ENCODE measurements at places on chromosomes 6 and 20.

GRCh38 chr6:161188547-161189465 lies 85.1 kb downstream of the AGPAT4 start:
- no peak for DNase-seq

DNA sequence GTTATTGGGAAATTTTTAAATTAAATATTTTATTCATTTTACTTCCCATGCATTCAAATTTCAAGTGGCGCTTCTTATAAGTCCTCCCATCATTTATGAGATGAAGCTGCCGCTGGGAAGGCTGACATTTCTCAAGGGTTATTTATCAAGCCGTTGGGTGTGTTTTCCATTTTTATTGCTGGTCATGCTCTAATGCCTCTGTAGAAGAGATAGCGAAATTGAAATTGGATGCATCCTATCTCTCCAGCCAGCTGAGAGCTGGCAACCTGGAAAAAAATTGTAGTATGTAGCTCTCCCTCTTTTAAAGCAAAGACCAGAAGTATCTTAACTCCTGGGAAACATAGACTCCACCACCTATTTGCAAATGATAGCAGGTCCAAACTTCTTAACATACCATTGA lies 135.9 kb downstream of the C6orf118 start:
- DNase-seq = no peak

GRCh38 chr6:45327956-45328522 lies at the start of gene RUNX2:
TSS of gene RUNX2 (plus strand) at chr6:45328330. CDS start at chr6:45328727, 397 bp downstream.
- no peak for DNase-seq

GRCh38 chr6:14326774-14327173 lies 209.2 kb downstream of the CD83 start:
- DNase-seq = no peak

DNA sequence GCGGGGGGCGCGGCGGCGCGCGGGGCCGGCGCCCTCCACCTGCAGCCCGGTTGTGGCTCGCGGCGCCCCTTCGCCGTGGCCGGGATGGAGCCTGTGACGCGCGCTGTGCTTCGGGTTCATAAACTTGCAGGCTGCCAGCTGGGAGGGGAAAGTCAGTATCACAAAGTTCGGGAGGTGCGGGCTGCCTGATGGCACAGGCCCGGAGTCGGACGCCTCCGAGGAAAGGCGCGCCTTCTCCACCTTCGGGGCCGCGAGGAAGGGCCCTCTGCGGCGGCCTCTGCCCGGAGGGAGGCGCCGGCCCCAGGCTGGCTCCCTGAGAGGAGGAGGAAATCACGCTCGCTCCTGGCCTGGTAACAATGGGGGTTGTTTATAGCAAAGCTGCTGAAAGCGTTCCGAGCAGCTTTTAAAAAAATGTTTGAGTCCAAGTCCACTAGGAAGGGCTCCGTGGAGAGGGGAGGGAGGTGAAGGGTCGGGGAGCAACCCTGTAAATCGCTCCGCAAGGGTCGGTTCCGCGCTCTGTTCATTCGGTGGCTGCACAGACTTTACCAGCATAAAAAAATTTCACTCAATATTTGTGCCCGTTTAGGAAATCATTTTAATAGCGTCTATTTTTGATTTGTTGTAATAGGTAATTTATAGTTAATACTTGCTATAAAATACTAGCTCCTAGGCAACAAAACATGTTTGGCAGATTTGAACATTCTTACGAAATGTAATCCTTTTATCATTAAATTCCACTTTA lies 1.0 kb downstream of the AFDN start:
- peak; percentile 62 for DNase-seq

- no peak for DNase-seq
Measured at GRCh38 chr6:149859368-149859767, 4.8 kb downstream of the LRP11 start.

DNA sequence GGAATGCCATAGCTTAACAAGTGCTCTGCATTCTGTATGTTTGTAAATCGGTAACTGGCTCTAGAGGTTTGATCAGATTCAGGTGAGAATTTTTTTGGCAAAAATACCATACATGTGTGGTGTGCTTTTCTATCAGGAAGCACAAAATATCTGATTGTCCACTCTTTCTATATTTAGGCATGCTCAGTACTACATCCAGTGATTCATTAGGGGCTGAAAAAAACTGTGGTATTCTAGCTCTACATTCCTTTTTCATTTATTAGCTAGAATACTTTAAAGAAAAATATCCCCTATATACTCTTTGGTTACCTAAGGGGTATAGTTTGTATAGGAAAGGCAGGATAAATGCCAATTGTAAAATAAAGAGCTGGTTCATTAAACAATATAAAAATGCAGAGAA lies 10.6 kb upstream of the ELOVL2 start:
- no peak for DNase-seq

DNA sequence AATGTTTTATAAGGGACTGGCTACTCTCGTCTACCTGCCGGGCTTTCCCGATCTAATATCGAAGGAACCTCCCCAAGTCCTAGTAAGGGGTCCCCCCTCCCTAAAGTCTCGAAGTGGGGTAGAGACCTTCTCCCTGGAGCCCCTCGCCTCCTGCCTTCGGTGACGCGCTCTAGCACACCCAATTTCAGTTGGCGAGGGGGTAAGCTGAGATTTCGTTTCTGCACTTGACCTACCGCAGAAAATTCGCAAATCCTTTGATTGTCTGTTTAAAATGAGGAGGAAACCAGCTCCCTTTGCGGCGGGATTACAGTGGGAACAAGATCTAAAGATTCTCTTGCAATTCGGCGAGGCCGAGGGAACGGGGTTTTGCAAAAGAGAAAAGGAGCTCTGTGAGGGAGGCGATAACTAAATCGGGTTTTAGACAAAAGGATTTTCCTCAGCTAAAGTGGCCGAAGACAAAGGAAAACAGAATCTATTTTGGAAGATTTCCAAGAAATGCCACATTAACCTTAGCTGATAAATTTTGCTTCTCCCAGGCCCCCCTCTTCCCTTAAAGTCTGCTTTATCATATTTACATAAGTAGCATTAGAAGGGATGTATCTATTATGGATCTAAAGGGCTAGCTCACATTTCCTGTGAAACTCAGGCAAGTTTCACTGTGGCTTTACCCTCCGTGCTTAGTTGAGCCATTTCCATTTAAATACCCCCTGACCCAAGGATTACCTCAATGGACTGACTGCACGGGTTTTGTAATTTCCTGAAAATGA lies 8.4 kb downstream of the SIM1 start:
- no peak for DNase-seq

- DNase-seq = no peak
Measured at GRCh38 chr6:21436625-21437024, 156.9 kb upstream of the SOX4 start.

- no peak for DNase-seq
Measured at GRCh38 chr20:24736131-24736843, 212.8 kb upstream of the CST7 start.

GRCh38 chr20:50340541-50340940 lies 149.9 kb downstream of the CEBPB start:
- DNase-seq = no peak

GRCh38 chr6:62652692-62653328 lies 366.8 kb upstream of the KHDRBS2 start:
- DNase-seq = peak; percentile 4

DNA sequence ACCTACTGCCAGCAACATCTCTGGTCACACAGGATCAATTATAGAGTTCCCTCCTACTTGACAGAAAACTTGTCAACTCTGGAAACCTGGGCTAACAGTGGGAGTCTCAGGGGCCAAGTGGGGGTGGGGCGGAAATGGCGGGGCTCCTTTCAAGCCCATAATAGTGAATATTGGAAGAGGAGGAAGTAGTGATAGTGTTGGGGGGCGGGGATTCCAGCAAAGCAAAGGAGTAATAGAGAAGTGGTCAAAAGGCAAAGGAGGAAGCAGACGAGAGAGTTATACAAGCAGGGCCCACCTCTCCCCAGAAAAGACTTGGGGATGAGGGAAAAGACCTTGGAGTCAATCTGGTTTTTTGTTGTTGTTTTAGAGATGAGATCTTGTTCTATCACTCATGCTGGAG lies 2.1 kb downstream of the DEF6 start:
- DNase-seq = no peak

DNA sequence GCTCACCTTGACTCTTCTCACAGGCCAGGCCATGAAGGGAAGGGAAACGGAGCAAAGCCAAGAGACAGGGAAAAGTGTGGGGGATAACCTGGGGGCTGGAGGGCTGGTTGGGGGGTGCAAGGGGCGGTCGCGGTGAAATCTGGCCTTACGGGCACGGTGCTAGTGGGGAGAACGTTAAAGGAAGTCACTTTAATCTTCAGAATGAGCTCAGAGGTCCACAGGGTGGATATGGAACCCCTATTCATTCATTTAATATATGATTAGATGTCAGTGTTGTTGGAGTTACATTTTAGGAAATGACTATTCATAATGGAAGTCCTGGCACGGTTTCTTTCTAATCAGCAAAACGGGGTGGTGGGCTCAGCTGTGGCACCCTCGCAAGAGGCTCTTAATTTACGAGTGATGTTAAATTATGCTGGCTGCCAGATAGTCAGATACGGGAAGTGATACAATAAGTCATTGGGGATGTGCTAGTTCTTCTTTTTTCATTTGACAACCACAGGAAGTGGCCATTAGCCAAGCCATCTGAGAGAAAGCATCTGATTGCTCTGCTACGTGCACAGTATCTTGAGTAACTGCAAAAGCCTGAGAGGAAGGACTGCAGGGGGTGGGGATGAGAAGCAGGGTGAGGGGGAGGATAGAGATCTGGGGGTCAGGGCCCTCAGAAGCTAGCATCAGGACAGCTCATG lies 253.0 kb downstream of the QKI start:
- DNase-seq = no peak

DNA sequence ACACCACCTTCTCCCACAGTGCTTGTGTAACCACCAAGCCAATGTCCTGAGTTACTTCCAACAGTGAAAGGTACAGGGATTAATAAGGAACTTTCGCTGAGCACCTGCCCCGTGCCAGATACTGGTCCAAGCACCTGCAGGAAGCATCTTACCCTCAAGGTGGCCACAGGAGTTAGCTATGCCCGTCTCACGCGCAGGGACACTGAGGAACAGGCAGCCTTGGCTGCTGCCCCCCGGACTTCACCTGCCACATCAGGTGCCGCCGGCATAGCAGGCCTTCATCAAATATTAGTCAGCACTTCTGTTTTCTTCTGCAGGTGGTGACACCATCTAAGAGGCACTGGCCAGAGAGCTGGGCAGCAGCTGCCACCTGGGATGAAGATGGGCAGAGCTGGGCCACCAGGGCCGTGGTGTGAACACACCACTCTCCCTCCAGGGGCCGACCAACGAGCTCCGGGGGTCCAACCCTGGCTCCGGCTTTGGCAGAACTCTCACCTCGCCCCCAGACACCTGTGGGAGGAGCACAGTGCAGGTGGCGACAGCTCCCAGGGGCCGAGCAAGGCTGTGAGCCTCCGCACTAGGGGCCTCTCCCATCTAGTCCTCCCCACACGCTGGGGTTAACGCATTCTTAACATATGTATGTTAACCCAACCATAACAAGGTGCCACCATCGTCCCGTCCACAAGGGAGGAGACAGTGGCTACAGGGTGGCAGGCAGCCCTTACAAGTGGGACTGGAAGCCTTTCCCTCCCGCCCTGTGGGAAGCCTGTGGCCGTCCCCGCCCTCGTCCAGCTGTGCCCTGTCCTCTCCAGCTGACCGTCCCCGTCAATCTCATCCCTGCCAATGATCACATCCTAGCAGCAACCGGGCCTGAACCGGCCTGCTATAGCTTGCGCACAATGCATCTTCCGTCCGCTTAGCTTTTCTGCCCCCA lies 2.9 kb upstream of the PPDPF start:
- DNase-seq = no peak

DNA sequence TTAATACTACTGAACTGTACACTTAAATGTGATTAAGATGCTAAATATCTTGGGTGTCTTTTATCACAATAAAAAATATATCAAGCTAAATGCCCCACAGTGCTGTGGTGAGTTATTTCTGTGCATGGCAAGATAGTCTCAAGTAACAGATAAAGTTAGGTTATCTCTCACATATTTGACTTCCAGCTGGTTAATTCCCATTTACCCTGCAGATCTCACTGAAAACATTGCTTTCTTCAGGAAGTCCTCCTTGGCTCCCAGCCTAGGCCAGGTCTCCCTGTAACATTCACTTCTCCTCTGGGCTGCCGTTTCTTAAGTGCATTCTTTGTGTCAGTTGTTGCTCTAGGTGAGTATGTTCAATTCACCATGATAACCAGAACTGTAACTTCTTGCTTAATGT lies 59.1 kb downstream of the SLC22A1 start:
- no peak for DNase-seq

GRCh38 chr6:87540539-87540938 lies 49.2 kb downstream of the RARS2 start:
- no peak for DNase-seq

GRCh38 chr6:79947191-79948186 lies at the start of gene ELOVL4:
TSS of gene ELOVL4 (minus strand) at chr6:79947553. CDS start at chr6:79947279, 274 bp downstream.
- DNase-seq = peak; percentile 82

GRCh38 chr6:152364866-152365265 lies 272.3 kb downstream of the SYNE1 start:
- DNase-seq = no peak

DNA sequence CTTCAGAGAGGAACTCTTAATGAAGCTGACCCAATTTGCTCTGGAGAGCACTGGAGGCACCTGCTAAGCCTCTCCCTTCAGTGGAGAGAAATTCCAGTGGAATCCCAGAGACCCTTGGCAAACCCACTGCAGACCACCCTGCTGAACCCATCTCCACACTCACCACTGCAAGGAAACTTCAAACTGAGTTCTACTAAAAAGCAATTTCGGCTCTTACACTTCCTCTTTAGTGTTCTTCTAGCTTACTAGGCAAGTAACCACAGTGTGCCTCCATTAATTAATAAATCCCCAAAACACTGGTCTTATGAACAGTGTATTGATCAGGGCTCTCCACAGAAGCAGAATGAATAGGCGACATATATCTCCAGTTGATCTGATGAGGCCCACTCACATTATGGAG lies 43.0 kb upstream of the HLA-E start:
- DNase-seq = no peak

GRCh38 chr20:2909953-2910352 lies 36.7 kb downstream of the PTPRA start:
- no peak for DNase-seq

DNA sequence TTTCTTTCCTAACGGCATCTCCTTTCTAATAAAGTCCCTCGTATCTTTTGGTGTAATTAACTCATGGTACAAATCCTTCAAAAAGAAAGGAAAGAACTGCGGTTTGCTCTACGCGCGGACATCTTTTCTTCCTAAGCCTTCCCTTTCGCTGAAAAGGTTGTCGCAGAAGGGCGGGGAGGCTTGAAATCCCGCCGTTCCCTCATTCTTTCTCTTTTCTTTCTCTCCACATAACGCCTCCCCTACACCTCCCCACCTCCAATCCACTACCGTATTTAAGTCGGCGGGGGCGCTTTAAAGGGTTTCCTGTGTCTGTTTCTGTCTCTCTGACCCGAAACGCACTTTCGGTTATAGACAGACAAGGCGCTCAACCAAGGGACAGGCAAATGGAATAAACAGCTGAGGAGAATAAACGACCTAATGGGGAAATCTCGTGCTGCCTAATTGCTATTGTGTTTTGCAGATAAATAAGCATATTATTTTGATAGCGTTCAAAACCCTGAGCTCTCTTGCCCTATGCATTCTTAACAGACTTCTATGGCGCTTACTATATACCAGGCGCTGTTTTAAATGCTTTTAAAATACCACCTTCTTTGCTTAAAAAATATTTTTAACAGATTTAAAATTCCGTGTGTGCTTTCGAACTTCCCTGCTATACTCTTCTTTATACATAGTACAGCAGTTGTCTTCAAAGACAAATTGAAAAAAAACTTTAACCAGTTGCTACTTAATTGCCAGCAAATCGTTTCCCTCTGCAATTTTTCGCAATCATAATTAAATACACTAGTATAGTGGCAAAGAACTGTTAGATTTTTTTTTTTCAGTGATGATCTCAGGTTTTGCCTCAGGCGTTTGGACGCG lies 2.5 kb upstream of the HEY2 start:
- peak; percentile 52 for DNase-seq

GRCh38 chr6:144148886-144149285 lies 1.4 kb upstream of the STX11 start:
- DNase-seq = no peak

All from HEK293T (cell line).